ENCODE measurements at places on chromosomes 16 and 17. TPM values are rescaled to one million over a fixed set of nuclear protein-coding genes. Genes with fewer than 3 reads are reported as not detected.

EMC6 gene
- total RNA-seq, result 16.7 TPM

KREMEN2 gene
- total RNA-seq, result not detected

KLHL11 gene
- total RNA-seq, result 16.4 TPM

TUBB3 gene
- total RNA-seq, result 210 TPM

DPEP2 gene
- not detected for total RNA-seq

MT1E gene
- 306 TPM for total RNA-seq

TPSAB1 gene
- not detected for total RNA-seq

CASKIN1 gene
- total RNA-seq, result not detected

ALKBH5 gene
- 81.7 TPM for total RNA-seq

Measured in mammary microvascular endothelial cell (primary cell).